ENCODE measurements at places on chromosomes 3 and 15.
A peak's percentile ranks its signal among the peaks of the same experiment; 100 is the strongest.

GRCh38 chr3:188090620-188091309 is 63.2 kb upstream of the LPP start:
- no peak for DNase-seq

GRCh38 chr3:116247605-116248004 is 197.7 kb downstream of the LSAMP start:
- DNase-seq: no peak

- DNase-seq: no peak
These were observed 22.8 kb upstream of the TM2D3 start for GRCh38 chr15:101675015-101675414.

GRCh38 chr3:118505784-118506183 is 528.9 kb downstream of the IGSF11 start:
- DNase-seq: no peak

- no peak for DNase-seq
These were observed 14.7 kb downstream of the GPD1L start for GRCh38 chr3:32121137-32121536.

GRCh38 chr15:89835176-89835564 is 20.5 kb upstream of the ANPEP start:
- no peak for DNase-seq

GRCh38 chr3:120331076-120331475 is 18.1 kb downstream of the LRRC58 start:
- peak; percentile 61 for DNase-seq

GRCh38 chr15:22912256-22912655 is 67.9 kb downstream of the CYFIP1 start:
- no peak for DNase-seq

GRCh38 chr3:129919357-129919756 is 25.8 kb upstream of the TMCC1 start:
- no peak for DNase-seq

DNA sequence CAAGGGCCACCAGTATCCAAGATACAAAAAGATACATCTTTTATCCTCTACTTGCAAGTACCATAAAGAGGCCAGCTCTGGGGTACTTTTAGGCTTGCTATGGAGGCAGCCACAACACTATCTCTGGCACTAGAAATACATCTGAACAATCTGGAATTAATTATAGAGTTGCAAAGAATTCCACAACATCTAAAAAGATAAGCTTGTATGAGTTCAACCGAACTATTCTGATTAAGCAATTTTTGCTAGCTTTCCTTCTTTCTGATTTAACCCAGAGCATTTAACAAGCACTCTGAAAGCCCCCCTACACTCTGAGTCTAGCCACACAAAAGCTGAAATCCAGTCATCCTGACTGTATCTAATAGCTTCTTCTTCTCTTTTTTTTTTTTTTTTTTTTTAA is 95.4 kb downstream of the FRMD5 start:
- no peak for DNase-seq
